SW 1271 (cell line): ENCODE measurements at places on chromosomes 2 and 18.

DNA sequence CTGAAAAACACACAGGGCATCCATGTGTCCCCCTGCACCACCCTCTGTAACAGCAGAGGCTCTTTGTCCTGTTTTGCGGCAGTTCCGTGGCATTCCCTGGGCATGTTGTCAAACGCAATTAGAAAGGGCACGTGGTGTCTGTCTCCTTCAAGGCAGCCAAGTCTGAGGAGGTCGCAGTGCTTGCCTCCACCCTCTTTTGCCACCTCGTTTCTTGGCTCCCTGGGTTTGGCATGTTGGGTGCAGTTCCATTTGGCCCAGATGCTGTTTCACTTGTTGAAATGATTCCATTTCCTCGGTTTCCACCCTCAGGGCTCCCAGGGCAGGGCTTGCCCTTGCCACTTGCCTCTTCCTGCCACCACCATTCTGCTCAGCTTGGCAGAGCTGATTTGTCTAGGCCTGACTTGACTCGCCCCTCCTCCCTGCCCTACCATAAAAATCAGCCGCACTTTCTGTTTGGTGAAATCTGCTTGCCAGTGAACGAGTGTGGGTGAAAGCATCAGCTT lies 12.4 kb downstream of the CCL20 start:
- no peak for DNase-seq

- DNase-seq, result no peak
Observed at GRCh38 chr2:118882693-118883336, 35.4 kb upstream of the EN1 start.

DNA sequence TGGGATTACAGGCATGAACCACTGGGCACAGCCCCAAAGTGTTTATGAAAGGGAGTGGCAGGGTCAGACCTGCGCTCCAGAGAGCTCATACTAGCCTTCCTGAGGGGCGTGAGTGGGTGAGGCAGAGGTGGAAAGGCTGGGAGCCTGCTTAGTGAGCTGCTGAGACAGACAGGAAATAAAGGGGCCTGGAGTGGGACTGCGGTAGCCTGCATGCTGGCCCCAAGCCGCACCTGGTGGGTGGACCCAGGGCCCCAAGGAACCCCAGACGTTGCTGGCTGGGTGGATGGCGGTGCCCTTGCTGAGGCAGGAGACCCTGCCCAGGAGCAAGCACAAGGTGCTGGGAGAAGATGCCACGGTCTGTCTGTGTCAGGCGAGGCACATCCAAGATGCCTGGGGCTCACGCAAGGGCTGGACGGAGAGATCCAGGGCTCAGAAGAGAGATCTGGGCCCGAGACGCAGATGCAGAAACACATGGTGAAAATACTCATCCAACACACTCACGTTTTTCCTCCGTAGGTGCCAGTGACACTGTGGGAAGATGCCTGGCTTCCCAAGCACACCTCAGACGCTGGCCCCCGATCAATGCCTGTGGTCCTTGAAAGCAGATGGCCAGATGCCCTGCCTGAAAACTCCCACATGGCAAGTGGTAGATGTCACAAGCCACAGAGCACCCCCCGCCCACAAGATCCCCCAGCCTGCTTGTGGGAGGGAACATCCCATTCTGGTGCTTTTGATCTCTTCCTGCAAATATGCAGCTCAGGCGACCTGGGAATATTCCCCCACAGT lies 151.1 kb downstream of the GLI2 start:
- DNase-seq, result no peak

DNA sequence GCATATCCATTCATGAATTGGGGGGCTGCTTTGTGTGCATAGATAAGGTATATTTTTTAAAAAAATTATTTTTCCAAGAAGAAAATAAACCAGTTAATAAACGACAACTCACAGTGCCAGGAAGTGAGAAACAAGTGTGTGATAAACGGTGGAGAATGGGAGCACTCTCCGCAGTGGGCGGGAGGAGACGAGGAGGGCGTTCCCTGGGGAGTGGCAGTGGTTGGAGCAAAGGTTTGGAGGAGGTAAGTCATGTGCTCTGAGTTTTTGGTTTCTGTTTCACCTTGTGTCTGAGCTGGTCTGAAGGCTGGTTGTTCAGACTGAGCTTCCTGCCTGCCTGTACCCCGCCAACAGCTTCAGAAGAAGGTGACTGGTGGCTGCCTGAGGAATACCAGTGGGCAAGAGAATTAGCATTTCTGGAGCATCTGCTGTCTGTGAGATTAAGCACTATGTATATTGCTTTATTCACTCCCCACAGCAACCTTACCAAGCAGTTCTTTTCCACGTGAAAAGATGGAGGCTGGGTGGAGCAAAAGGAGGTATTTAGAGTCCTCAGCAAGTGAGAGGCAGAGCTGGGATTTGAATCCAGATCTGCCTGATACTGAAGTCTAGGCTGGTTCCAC lies 27.0 kb upstream of the CASP8 start:
- peak; percentile 97 for DNase-seq

- DNase-seq, result no peak
Observed at GRCh38 chr2:156396126-156396525, 40.1 kb upstream of the GPD2 start.

GRCh38 chr18:70998490-70998889 lies 709.6 kb downstream of the SOCS6 start:
- no peak for DNase-seq

- DNase-seq, result no peak
Observed at GRCh38 chr2:129888896-129889295, 90.6 kb upstream of the RAB6C start.

DNA sequence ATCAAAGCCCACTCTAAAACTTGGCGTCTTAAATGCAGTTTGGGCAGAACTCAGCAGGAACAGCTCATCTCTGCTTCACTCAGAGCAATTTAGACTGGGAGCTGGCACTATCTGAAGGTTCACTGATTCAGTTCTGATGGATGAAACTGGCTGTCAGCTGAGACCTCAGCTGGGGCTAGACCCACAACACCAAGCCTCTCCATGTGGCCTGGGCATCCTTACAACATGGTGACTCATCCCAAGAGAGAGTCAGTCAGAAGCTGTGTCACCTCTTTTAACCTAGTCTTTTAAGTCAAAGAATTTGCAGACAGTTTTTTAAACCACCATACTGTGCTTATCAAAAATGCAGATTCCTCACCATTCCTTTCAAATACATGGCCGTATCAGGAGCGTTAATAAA lies 62.6 kb upstream of the ZNF397 start:
- DNase-seq, result no peak

GRCh38 chr2:18381386-18381785 lies 179.1 kb downstream of the RDH14 start:
- DNase-seq, result no peak

DNA sequence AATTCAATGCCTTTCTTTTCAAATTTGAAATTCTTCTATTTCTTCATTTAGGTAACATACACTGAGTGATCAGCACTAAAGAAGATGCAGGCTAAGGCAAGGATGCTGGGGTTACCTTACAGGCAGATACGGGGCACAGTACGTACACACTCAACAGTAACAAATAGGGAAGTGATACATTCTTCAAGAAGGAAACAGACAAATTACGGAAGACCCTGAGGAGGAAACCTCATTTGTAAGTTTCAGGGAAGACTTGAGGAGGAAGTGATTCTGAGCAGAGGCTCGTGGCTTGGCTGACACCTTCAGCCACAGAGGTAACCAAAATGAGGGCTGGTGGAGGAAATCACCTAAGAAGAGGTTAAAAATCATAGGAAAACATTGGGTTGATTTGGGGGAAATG lies 1108.3 kb upstream of the KLHL29 start:
- no peak for DNase-seq

DNA sequence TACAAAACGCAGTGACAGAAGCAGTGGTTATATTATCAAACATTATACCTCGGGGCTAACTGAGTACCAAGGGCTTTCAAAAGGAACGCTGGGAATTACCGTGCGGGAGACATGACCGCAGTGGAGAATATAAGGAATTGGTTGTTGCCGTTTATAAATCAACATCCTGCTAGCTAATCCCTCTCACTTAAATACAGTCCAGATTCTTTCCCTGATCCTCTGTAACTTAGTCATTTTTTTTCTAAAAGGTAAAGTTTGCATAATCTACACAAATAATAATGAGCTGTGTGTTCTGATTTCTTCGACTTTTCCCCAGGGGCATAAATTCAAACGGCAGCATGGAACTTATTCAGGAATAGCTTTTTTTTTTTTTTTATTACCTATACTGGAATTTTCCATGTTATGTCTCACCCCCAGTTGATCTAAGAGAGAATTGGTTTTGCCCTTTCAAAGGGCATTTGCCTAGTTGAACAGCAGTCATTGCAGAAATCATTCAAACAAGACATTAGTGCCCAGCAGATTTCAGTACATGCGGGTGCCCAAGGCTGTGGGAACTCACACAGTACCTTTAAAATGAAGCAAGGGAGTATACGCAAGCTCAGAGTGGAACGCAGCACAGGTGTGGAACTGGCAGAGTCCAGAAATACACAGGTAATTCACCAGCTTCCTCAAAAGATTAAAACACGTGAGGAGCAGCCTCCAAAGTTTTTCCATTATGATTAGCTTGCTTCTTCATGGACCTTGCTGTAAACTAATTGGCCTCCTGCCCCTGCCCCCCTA lies 63.9 kb downstream of the SMIM21 start:
- no peak for DNase-seq

- no peak for DNase-seq
Observed at GRCh38 chr18:12076424-12077140, 17.1 kb upstream of the ANKRD62 start.

- no peak for DNase-seq
Observed at GRCh38 chr2:74719066-74719465, 65.0 kb downstream of the SEMA4F start.
